ENCODE measurements at places on chromosomes 12 and 14.

DNA sequence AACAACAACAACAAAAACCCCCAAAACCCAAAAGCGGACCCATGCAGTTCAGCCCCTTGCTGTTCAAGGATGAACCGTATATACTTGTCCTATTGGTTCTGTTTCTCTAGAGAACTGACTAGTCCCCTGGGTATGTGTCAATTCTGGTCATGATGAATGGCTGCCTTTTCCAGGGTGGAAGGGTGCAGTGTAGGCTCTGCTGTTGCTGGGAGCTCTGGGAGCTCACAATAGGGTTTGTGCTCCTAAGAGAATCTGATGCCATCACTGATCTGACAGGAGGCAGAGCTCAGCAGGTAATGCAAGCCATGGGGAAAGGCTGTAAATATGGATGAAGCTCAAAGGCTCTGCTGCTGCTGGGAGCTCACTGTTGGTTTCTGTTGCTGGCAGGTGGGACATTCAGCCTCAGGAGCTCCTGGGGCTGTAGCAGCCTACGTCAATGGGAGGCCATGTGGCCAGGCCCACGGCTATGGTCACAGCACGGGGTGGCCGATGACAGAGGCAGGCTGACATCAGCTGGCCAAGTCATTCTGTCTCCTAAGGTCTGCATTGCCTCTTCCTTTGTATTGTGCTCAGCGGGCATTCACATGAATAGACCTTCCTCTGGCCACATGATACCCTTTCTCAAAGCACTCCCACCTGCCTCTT lies 37.9 kb downstream of the DLK1 start:
- DNase-seq = no peak

DNA sequence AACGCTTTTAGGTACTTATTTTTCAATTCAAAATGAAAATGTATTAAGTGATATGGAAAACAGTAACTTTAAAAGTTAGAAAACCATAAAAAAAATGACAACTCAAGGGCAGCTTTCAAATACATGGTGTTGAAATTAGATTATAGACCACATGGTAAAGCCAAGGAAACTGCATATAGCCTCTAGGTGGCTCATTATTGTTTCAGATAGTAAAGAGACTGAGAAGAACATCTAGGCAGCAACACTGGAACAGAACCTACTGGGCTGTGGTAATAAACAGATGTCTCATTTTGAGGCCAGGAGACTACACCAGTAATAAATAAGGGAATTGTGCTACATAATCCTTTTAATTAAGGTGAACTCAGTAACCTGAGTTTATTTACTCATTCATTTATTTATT lies 13.0 kb downstream of the FBXO33 start:
- no peak for DNase-seq

DNA sequence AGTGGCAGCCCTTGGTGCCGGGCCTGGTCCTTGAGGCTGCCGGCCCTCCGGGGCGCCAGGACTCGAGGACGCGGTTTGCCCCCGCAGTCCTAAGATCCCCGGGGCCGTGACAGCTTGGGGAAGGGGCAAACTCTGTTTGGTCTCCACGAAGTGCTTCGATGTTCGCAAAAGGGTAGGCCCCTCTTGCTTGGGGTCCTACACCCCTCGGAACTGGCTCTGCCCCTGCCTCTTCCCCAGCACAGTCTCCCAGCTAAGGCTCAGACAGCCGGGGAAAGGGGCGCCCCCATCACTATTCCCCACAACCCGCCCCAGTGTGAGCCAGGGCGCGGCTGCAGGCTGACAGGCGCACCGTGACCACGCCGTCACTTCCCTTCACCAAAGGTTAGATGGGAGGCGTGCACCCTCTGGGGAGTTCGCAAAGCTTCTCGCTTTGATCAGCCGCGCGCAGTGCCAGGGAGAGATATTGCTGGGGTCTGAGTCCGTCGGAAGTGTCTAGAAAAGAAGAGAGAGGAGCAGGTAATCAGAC lies 7.2 kb upstream of the OTX2 start:
- DNase-seq = no peak

DNA sequence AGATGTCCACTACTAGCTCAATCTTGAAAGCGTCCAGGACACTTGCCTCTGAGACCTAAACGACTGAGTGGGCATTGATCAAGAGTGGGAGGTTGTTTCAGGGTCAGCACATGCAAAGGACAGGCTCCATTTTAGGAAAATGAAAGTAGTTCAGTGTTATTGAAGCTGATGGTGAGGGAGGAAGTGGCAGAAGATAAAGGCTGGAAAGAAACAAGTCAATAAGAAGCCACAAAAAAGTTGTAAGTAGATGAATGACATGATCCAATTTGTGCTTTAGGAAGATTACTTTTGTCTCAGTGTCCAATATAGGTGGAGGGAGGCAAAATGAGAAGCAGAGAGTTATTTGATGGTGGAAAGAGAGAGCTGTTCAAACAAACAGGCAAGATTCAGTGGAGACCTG lies 22.0 kb downstream of the GPR65 start:
- no peak for DNase-seq

- DNase-seq = no peak
These were observed 65.9 kb downstream of the AVPR1A start for GRCh38 chr12:63085120-63085519.

- no peak for DNase-seq
These were observed 42.3 kb downstream of the TTC9 start for GRCh38 chr14:70683983-70684382.

DNA sequence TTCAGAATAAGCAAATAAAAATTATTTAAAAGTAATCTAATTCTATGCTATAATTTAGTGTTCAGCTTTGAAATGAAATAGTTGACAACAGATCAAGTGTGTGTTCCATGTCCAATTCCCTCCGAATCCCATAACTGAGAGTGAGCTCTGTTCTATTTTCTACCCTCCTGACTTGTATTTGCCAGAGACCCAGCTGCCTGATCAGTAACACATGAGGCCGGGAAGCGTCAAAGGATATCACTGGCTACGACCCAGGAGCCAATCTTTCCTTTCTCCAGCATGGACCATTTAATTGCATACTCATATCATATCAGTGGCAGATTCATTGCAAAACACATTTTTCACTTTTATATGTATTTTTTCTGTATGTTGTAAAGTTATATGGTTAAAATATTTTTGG lies 108.8 kb upstream of the TSPAN8 start:
- no peak for DNase-seq

GRCh38 chr14:68075382-68076029 lies 255.9 kb downstream of the RAD51B start:
- no peak for DNase-seq

- DNase-seq = no peak
These were observed 757.1 kb downstream of the NRXN3 start for GRCh38 chr14:78927261-78927660.

Measured in mesothelial cell of epicardium (in vitro differentiated cells).